ENCODE measurements at places on chromosomes 3 and 15.

GRCh38 chr15:100200287-100200880 lies 141.4 kb downstream of the ADAMTS17 start:
- DNase-seq: no peak

GRCh38 chr15:83516935-83517334 lies 69.8 kb downstream of the SH3GL3 start:
- DNase-seq: no peak

DNA sequence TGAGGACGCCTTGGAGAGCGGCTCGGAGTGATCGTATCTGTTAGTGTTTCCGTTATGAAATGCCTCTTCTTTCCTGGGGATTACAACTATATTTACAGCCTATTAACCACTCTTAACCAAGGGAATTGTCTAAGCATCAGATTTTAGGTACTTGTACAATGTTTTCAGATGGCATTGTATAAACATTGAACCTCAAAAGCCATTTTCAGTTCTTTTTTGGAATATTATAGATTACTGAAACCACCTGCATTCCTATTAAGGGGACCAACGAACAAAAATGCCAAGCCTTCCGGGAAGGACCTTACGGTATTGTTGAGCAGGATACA lies 1.1 kb downstream of the NEO1 start:
- no peak for DNase-seq

- peak; percentile 89 for DNase-seq
These were observed 642 bp downstream of the ZBTB11 start for GRCh38 chr3:101676216-101676764.

DNA sequence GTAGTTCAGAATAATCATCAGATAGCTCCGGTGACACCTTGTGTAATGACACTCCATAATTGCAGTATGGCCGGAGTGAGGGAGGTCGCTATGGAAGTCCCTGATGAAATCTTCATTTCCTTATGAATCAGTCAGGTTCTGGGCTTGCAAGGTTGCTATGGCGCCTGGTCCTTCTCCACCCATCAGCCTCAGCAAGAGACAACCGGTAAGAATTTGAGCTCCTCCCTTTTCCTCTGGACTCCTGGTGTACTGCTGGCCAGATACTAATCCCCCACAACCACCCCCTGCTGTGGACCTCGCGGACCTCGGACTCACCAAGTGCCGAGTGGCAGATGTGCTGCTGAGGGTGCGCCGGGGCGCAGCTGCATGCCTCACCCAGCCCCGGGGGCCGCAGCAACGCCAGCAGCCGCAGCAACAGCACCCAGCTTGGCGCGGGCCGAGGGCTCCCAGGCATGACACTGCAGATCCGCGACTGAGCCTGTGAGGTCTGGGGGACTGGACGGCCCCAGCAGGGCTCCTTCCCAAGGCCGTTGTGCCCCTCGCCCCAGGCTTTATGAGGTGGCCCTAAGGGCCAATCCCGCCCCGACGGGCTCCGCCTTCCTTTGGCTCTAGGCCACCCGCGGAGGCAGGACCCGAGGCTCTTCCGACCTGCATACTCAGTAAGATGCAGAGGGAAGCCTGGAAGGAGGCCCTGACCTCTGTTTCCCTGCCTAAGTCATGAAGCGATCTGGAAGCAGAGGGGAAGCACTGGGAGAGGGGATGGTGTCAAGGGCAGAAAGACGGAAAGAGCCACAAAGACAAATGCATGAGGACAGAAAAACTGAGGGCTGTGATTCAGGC lies at the start of gene TIMP4:
TIMP4 (minus strand) TSS at position 526 of the 840 bp plus-strand sequence; CDS start at position 454, 72 bp downstream.
- DNase-seq: no peak

DNA sequence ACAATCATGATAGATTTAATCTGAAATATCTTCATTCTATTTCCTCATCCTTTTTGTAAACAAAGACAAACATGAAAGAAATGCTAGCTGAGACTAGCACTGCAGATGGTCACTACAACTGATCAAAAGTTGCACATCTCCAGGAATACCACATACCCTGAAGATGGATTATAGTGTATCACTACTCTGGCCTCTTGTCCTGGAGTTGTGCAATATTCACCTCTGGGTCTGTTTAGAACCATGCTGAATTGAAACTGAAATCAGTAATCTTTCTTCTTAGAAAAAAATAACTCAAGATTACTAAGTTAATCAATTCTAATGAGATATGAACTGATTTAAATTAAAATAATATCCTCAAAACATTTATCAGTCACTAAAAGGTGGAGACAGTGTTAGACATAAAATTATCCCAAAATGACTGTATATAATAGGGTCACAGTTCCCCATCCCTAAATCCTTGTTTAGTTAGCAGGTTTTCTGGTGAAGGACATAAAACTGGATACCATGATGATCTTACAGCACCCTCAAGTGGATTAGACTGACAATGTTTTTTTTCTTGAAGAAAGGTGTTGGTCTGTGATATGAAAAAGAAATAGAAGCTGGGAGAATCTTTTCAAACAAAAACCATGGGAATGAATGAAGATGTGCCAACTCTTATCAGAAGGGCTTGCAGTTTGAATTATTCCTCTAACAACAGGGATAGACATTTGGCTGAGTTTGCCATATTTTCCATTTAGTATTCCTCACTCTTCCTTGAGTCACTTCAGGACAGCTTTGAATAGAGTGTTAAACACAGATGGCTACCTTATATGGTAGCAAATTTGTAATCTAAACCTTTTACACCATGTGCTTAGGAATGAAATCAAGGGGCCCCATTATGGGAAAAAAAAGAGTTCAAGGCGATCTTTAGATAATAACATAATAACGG lies 7.1 kb upstream of the TTC14 start:
- no peak for DNase-seq

GRCh38 chr15:67914028-67914427 lies 74.2 kb upstream of the RNU6-1 start:
- no peak for DNase-seq

DNA sequence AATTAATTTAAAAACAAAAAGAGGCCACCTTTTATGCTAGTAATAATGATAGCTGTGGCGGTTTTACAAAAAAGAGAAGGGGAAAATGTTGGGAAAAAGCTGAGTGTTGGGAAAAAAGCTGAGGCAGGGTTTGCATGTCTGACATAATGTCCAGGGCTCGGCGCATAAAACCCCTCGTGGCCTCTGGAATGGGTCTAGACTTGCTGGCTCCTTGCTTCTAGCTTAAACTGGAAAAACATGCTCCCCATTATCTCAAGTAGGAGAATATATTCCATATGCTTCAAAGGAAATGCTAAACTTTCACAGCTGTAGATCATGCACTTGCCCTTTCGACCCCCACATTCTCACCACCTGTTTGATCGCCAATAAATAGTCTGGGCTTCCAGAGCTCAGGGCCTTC lies 53.0 kb downstream of the CYP19A1 start:
- no peak for DNase-seq

- DNase-seq: no peak
These were observed 33.3 kb upstream of the VPS8 start for GRCh38 chr3:184778426-184779332.

DNA sequence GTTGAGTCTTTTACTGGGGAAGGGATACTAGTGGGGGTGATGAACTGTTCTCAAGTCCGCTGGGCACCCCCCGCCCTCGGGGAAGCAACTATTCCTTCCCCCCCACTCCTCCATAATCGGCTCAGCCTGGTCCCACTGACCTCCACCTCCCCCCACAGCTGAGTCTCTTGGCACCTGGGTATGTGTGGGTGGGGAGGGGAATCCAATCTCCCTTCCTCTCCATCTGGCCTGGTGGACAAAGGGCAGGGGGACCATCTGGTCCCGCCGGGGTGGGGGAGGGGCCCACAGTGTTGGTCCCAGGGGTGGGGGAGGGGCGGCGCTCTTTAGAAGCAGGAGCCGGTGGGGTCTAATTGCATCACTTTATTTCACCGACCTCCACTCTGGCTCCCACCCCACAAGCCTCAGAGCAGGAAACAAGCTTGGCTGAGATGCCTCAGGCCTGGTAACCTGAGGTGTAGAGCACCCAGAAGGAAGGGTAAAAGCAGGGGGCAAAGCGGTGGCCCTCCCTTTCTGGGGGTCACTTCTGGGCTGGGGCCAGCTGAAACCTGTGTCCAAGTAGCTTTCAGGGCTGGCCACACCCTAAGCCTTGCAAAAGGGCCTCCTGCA lies 1.0 kb upstream of the PCBP4 start:
- no peak for DNase-seq

DNA sequence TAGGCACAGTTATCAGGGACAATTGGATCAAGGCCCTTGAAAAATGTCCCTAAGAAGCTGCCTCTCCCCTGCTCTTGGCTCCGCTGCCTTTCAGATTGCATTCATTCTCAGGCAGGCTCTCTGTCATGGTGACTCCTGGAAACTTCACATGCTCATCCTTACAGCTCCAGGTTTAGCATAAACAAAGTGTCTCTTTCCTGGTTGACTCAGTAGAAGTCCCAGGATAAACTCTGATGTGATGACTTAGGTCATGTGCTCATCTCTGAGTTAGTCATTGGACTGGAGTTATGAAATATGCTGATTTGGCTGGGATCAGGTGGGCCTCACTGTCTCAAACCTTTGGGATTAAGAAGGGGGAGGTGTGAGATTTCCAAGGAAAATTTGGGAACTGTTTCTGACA lies 243.8 kb downstream of the ZNF621 start:
- no peak for DNase-seq

DNA sequence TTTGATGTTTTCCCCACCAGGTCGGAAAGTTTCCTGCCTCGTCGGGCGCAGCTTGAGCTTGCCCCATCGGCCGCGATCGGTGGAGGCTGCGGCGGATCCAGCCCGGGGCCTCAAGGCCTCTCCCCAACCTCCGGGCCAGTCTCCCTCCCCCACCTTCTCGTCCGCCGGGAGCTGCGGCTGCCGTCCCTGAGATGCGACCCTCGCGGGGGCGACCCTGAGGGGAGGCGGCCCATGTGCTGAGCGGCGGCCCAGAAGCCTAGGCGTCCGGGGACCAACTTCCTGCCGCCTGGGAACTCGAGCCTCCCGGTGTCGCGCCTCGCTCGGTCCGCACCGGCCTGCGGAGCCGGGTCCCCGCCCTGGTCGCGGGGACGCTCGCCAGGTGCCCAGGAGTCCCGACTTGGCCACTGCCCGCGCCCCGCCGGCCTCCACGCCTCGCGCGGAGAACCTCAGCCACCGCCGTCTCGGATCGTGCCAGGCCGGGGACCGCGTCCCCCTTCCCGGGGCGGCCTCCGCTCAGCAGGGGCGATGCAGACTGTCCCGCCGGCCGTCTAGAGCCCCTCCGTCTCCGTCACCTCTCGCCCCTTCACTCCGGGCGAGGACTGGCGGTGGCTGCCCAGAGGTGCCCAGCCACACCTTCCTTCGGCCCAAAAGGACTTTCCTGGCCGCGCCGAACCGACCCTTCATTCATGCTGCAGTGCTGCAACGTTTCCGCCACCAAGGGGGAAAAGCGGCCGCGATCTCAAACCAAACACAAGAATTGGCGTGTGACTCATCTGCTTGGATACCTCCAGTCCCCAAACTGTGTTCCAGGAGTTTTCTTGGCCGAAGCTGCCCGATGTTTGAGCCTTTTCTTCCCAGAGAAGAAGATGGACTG lies 656 bp downstream of the SLMAP start:
- no peak for DNase-seq

- no peak for DNase-seq
These were observed 14.6 kb downstream of the SCG5 start for GRCh38 chr15:32656091-32656490.

DNA sequence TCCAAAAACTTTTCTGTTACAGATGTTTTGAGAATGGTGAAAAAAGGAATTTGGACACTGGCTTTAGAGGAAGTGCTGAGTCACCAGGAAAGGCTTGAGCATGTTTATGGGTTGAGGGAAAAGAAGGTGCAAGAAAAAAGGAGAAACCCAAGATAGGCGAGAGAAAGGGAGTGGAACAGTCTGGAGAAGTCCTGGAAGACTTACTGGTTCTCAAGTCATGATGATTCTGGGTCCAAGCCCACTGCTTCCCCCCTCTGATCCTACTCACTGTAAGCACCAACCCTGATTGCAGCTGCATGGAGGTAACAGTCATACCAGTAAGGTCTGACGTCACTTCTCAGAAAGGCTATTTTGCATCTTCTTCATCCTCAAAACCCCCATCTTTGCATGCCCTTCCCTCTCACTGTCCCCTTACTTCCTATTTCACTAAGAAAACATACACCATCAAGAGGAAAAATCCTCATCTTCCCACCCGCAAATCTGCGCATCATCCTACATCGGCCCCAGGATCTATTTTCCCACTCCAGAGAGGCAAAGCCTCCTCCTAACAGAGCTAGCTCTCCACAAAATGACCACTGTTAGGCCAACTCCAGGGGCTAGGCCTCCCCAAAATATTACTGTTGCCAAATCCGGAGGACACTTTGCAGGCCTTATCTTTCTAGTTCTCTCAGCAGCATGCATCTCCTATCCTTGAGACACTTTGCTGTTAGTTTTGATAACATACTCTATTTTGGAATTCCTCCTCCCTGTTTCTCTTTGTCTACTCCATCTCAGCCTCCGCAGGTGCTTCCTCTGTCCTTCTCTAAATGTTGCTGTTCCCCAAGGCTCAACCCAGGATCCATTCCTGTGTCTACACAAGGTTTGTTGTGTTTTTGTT lies 3.2 kb upstream of the ATP13A3 start:
- DNase-seq: no peak

GRCh38 chr15:60584355-60584998 lies 105.5 kb upstream of the ICE2 start:
- peak; percentile 44 for DNase-seq

DNA sequence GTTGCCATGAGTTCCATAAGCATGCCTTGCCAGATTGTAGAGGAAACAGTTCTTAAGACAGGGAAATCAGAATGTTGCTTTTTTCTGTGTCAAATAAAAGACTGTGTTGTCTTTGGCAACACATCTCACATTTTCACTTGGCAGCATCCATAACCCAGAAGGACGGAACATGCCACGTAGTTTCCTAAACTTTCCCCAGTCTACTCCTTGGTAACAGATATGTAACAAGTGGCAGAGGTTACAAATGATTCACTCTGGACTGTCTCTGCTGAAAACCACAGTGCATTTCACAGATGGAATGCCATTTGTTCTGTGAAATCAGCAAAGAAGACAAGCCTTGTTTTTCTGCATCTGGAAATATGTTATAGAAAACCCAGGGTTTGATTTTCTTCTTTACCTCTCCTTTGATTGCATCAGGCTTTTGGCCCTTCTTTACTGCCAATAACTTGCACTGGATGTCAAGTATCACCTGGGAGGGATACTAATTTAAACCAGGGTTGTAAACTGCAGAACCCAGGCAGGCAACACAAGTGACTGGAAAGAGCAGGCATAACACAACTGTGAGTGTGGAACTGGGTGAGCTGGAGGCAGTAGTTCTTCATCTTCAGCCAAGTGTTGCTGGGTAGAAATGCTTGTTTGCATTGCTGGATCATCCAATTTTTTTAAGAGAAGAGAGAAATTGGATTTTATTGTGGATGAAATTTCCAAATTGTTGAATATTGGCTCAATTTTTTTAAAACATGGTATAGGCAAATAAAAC lies 124.4 kb upstream of the FOXB1 start:
- no peak for DNase-seq

GRCh38 chr3:158882445-158882844 lies 80.6 kb downstream of the MFSD1 start:
- DNase-seq: no peak

DNA sequence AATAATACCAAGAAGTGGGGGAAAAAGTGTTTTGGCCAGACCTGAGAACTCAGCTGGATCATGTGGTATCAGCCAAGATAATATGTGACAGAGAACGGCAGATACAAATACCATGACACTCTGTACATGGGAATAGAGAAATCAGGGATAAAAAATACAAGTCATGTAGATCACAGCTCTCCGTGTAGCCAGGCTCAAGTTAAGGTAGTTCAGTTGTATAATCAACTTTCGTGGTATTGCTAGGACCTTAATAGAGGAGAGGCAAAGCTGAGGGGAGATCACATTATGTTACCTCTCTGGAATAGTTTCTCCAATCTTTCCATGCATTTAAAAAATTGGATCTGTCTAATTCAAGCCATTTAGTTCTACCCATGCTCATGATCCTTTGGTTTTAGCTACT lies 179.8 kb downstream of the GHSR start:
- DNase-seq: no peak

GRCh38 chr3:126746395-126747177 lies 42.5 kb downstream of the CHCHD6 start:
- DNase-seq: no peak
